Psoas muscle (tissue), 8 donors: ENCODE measurements at places on chromosomes 1 and 21. TPM values are rescaled to one million over a fixed set of nuclear protein-coding genes. Genes with fewer than 3 reads are reported as not detected.
A peak's percentile ranks its signal among the peaks of the same experiment; 100 is the strongest.

DNA sequence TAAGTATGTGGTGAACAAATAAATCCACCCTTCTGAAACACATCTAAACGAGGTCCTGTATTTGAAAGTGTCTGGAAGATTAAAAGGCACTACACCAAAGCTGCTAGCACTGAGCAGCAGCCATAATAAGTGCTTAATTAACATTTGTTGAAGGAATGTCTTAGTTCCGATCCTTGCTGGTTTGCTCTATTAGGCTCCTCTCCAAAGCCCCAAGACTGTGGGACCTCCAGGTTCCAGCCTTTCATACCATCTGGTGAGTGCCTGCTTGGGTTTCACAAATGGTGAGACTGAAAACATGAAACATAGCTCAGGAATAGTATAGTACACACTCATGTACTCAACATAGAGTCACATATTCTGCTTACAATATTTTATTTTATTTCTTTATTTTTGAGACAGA, 640 bp upstream of the CYP2J2 start:
- H3K27me3 ChIP-seq, result peaks cover 13% of the 10 kb centered on the region
- H3K4me1 ChIP-seq, result peaks cover 5% of the 10 kb centered on the region
- DNase-seq, result no peak
- H3K27ac ChIP-seq, result peak overlapping the region; percentile 71
- H3K4me3 ChIP-seq, result peak overlapping the region; percentile 71

DNA sequence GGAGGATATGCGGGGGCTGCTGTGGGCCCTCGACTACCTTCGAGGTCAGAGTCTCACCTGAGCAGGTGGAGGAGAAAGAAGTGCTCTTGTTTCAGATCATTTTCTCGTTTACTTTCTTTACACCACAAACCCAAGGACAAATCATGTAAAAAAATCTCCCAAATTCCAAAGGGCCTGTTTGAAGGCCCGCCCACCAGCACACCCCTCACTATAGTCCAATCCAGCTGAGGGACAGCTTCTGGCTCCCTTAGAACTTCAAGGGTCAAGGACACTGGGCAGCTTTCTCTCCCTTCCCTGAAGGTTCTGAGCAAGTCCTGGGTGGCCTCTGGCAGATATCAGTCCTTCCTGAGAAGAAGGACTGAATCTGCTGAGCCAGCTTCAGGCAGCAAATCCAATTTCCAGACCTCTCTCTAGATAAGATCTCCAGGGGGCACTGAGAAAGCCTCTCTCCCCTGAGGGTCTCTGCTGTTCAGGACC, 5.5 kb downstream of the STK40 start:
- no peak overlapping the region for H3K4me3 ChIP-seq
- peak overlapping the region; percentile 40 for H3K27ac ChIP-seq
- no peaks in the 10 kb centered on the region for H3K27me3 ChIP-seq
- H3K36me3 ChIP-seq, result no peaks in the 10 kb centered on the region
- no peak for DNase-seq
- H3K4me1 ChIP-seq, result peaks cover 79% of the 10 kb centered on the region

GRCh38 chr21:24112020-24112419, 1495.3 kb downstream of the MRPL39 start:
- no peak overlapping the region for H3K4me3 ChIP-seq
- no peak for DNase-seq
- no peak overlapping the region for H3K27ac ChIP-seq
- H3K27me3 ChIP-seq, result no peaks in the 10 kb centered on the region
- H3K36me3 ChIP-seq, result no peaks in the 10 kb centered on the region

DNA sequence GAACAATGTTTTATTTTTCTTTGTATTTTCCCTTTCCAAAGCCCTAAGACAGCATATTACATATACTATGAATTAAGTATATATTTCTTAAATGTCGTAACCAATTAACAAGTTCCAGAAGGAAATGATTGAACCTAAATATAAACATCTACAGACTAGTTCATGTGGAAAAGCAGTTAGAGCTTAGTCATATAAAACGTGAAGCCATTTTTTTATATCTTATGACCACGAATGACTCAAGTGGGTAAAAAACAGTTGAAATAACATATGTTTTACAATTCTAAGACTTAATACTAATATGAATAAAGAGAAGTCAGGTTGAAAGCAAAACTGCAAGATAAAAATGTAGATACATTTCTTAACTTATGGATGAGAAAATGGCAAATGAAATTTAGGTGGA, 307.3 kb downstream of the BRINP3 start:
- no peaks in the 10 kb centered on the region for H3K27me3 ChIP-seq
- H3K27ac ChIP-seq, result no peak overlapping the region
- DNase-seq, result no peak
- H3K4me3 ChIP-seq, result no peak overlapping the region

- no peaks in the 10 kb centered on the region for H3K27me3 ChIP-seq
- H3K4me3 ChIP-seq, result no peak overlapping the region
- no peak for DNase-seq
- no peaks in the 10 kb centered on the region for H3K36me3 ChIP-seq
- no peaks in the 10 kb centered on the region for H3K4me1 ChIP-seq
- H3K27ac ChIP-seq, result no peak overlapping the region
Observed at GRCh38 chr1:57017717-57018116, 51.9 kb upstream of the C8B start.

HMGCS2 gene
- polyA plus RNA-seq, result 14.4 TPM

IL23R gene
- not detected for polyA plus RNA-seq

CACNA1S gene
- 48.1 TPM for polyA plus RNA-seq
